ENCODE measurements at places on chromosomes 11 and 22. TPM values are rescaled to one million over a fixed set of nuclear protein-coding genes. Genes with fewer than 3 reads are reported as not detected.

Gene C11orf42
- total RNA-seq: not detected

Gene OR8G1
- not detected for total RNA-seq

Gene FADS3
- total RNA-seq: 127 TPM

Gene PDGFB
- total RNA-seq: 24.2 TPM

Gene MYOD1
- not detected for total RNA-seq

Gene OSBP2
- 12.0 TPM for total RNA-seq

Gene POU2AF2
- total RNA-seq: 0.80 TPM

Gene GP1BB
- total RNA-seq: 4.1 TPM
